ENCODE measurements at places on chromosomes 4 and X. TPM values are rescaled to one million over a fixed set of nuclear protein-coding genes. Genes with fewer than 3 reads are reported as not detected.

MAGEC2 gene
- not detected for total RNA-seq

GRCh38 chr4:3202836-3203820 is 45.8 kb upstream of the MSANTD1 start:
- DNase-seq, result no peak

DNA sequence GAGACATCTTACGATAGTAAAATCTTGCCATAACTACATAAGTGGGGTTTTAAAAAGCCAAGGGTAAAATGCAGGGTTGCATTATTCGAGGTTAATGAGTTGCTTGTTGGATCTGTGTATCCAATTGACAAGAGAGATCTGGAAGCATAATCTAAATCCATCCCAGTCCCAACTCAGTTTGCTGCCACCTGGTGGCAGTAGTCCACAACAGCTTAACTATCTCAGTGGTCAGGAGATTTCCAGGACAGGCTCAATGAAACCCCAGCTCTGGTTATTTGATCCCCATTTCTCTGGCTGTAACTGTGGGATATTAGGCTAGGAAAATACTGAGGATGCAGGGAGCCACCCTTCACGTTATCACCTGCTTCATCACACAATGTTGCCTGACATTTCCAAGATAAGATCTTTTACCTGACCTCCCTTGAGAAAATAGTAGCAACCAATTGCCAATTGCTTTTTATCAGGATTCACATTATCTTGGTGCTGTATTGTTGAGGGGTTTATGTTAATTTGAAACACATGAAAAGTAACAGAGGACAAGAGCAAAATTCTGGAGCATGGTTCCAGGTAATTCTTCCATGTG is 88.2 kb upstream of the TNIP3 start:
- peak; percentile 64 for DNase-seq

DNA sequence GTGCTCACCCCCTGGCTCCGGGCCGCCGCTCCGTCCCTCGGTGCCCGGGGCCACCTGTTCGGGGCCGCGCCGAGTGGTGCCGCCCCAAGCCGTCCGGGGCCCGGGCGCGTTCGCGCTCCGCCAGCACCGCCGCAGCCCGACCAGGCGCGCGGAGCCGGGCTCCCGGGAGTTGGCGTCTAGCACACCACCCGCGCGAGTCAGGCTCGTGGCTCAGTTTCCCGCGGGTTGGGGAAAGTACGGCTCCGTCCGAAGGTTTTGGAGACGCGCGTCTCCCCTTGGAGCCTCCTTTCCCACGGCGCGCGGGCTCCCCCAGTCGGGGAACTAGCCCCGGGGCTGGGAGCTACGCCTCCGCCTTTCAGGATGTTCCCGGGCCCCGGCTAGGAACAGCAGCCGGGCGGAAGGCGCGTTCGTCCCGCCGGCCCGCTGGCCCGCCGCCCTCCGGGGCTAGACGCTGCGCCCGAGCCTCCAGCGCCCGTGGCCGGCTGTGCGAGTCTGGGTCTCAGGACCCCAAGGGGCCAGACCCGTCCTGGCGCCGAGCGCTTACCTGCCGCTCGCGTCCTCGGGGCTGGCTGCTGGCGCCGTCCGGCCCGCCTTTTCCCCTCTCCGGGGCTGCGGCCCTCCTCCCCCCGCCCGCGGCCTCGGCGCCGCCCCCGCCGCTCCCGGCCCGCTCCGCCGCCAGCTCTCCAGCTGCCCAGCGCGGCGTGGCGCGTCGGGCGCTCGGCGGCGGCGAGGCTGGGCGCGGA is at the start of gene ADGRG2:
Gene ADGRG2 (minus strand): TSS at position 571 of the 743 bp plus-strand sequence. CDS start 53,634 bp downstream, outside the sequence.
- DNase-seq, result no peak

- DNase-seq, result no peak
These were observed 173.2 kb downstream of the PABPC4L start for GRCh38 chr4:134028421-134028820.

DNA sequence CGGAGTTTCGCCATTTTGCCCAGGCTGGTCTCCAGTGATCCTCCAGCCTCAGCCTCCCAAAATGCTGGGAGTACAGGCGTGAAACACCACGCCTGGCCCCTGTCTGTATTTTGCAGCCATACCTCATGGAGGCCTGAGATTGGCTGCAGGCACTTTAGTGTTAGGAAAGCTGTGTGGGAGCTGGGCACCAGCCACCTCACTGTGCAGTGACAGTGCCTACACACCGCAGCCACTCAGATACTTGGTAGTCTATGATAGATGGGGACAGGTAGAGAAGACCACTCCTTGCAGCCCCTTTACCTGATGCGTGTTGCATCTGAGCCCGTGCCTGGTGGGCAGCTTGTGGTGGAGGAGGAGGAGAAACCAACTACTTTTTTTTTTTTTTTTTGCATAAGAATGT is 16.3 kb downstream of the SMS start:
- no peak for DNase-seq

DNA sequence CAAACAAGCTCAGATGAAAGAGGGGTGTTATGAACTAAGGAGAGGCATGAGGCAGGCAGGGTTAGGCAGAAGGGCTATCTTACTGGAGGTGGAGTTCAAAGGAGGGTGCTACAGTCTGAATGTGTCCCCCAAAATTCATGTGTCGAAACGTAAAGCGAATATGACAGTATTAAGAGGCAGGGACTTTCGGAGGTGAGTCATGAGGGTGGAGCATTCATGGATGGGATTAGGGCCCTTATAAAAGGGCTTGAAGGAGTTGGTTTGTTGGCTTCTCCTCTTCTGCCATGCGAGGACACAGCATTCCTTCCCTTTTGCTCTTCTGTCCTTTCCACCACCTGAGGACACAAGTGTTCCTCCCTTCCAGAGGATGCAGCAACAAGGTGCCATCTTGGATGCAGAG is 22.9 kb downstream of the APLN start:
- no peak for DNase-seq

DNA sequence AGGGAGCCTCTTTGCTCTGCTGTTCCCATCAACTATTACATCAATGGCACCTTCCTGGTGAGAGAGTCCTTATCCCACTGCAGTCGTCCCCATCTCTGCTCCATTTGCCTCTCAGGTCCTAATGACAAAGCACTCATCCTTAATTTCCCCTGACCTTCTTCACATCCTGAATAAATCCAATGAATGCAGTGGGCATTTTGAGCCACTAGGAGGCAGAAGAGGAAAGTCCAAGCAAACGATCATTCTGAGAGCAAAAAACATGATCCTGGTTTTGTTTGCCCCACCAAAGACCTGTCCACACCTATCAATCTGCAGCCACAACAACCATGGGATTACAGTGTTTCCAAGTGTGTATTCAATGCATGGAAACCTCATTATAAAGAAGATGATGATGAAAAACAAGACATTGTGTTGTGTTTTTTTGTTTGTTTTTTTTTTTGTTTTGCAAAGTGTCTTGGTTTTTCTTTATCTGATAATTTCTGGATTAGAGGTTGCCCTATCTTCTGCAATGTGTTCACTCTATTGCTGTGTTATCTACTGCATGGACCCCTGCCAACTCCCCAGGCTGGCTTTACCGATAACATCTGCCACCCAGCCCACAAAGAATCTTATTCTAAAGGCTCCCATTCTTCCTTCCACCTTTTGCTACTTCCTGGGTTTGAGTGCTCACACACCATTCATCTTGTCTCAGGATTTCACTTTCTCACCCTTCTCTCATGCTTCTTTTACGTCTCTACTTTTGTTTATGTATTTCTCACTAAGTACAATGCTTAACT is 207.2 kb downstream of the NLGN4X start:
- no peak for DNase-seq

DNA sequence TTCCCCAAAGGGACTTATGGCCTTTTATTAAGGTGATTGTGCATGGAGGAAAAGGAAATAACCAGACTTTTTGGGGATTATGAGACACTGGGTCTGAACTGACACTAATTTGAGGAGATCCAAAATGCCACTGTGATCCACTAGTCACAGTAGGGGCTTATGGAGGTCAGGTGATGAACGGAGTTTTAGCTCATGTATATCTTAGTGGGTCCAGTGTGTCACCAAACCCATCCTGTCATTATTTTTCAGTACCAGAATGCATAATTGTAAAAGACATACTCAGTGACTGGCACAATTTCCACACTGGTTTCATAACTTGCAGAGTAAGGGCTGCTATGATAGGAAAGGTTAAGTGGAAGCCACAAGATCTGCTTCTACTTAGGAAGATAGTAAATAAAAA is 131.3 kb downstream of the RTL3 start:
- no peak for DNase-seq

DNA sequence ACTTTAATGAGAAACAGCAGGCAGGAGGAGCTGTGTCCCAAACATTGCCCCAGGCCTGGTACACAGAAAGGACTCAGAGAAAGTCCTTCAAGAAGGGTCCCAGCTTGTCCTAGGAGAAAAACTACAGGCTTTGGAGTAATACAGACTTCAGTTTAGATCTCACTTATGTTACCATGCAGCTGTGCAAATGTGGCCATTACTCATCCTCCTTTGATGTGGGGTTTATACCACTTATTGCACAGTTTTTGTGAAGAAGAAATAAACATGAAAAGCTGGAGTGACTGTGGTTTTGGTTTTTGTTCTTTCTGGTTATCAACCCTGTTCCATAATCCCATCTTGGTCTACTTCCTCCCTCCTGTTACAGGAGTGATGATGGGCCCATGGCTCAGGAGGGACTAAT is 8.1 kb upstream of the CYTL1 start:
- no peak for DNase-seq
